ENCODE measurements at places on chromosomes 11 and 22.

GRCh38 chr22:27636716-27637508, 164.6 kb downstream of the MN1 start:
- DNase-seq = no peak

DNA sequence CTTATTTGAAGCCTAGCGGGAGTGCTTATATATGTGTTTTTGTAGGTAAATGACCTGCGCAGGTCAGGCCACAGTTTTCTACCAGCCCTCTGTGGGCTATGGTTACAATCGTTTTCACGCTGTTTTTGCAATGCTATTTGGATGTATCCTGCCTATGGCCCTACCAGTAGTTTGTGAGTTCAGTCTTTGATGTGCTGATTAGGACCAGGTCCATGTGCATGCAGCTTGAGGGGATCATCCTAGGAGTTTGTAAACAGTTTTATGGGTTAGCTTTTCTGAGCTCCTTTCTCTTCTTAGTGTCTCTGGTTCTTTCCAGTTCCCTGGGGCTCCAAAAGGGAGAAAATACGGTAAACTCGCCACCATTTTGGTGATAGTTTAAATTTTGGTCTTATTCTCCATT, 142.5 kb downstream of the LDLRAD3 start:
- DNase-seq = no peak

DNA sequence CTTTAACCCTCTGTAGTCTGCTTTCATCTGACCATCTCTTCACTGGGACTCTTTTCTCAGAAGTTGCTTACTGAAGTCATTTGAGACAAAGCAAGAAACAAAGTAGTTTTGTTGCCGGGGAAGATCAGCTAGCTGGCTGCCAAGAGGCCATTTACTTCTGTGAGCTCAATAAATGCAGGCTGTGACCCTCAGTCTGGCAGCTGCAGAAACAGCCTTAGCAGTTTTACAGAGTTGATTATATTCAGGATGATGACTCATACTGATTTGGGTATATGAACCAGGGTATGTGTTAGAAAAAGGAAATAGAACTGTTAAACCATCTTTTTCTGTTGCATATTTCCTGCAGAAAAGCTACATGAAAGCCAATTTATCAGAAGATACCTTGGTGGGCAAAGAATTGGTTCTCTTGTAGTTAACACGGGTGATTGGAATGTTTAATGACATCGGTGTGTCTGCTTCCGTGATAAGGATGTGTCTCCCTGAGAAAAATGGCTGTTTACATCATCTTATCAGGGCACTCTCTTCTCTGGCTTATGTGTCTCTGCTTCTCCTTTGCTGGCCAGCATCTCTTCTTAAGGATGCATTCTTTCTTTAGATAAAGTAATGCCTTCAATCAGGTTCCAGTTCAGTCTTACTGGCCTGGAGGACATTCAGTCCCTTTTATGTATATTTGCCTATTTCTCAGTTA, 18.5 kb downstream of the FIBIN start:
- no peak for DNase-seq

DNA sequence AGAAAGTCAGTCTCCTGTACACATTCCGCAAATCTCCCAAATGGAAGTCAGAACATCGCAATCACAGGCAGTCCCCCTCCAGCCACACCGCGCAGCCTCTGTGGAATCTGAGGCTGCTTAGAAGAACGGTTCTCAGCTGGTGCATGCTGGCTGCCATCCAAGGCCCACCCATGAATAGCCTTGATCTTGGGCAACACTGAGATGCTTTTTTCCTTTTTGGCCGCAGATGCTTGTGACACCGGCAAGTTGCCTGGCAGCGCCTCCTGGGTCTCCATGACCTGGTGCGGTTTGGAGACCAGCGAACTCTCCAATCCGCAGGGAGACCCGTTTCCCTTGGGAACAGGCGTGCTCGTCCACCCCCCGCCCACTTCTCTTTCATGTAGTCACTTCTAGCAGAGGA, 26.3 kb upstream of the PHF21B start:
- peak; percentile 23 for DNase-seq

DNA sequence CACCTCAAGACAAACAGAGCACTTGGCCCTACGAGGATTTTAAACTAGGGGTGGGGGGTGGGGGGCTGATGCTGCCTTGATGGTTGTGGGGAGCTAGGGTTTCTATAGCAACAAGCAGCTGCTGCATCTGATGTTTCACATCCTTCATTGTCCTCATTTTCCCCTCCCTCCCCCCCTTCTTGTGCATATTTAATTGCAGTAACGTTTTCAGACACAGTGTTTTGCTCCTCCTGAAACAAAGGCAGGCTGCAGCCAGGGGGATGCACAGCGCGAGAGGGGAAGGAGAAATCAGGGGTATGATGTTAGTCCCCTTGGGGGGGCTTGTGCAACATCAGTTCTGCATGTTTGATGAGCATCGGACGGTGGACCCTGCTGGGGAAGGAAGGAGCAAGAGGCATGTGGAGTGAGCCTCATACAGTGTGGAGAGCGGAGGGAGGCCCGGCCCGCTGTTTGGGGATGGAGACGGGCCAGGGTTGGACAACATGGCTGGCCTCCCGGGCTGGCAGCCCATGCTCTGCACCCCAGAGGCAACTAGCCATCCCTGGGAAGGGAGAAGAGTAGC, 208.3 kb downstream of the CEP164 start:
- no peak for DNase-seq

- DNase-seq = no peak
These were observed 203.7 kb downstream of the MN1 start for GRCh38 chr22:27597703-27598444.

DNA sequence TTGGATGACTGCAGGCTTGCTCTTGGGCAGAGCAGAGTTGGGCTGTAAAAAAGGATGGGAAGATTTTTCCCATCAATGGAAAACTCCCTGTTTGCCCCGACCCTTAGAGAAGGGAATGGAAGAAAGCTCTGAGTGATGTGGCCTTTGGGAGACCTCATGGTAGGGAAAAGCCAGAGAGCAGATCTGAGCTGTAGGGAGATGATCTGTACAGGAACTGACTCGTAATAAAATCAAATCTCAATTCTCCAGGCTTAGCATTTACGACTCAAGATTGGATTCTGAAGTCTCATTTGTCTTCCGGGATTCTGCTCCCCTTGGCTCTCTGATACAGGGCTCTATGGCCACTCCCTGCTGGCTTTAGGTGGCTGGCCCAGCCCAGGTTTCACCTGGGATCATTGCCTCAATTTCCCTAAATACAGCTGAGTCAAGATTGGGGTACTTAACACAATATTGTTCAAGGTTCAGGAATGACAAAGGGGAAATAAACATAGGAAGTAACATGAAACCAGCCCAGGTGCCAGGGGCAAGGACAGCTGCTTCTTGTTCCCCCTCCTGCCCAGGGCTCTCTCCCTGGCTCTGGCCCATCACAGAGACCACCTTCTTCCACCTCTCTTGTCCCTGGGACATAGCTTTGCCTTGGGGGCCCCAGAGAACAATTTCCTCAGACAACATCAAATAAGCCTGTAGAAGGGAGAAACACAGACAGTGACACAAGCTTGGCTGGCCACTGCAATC, 38.4 kb upstream of the THY1 start:
- DNase-seq = no peak

- DNase-seq = no peak
These were observed 34.2 kb downstream of the CCDC81 start for GRCh38 chr11:86408845-86409244.

DNA sequence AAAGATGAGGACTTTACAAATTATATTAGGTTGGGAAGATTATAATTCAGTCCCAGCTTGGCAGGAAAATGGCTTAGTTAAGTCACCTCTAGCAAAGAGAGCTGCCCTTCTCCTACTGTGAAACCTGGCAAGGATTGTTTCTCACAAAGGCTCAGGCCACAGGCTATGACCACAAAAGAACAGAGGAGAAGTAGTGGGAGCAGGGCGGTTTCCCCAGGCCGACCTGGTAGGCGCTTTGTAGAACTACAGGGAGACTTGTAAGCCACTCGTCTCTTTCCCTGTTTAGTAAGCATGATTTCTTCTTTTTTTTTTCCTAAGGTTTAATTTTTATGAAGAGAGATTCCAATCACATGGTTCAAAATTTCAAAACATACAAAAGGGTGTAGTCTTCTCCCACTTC, 4.6 kb downstream of the SNAP29 start:
- DNase-seq = no peak

- no peak for DNase-seq
These were observed 620.1 kb upstream of the KIRREL3 start for GRCh38 chr11:127620671-127621070.

- DNase-seq = no peak
These were observed 21.1 kb downstream of the OR5P2 start for GRCh38 chr11:7775689-7776088.

DNA sequence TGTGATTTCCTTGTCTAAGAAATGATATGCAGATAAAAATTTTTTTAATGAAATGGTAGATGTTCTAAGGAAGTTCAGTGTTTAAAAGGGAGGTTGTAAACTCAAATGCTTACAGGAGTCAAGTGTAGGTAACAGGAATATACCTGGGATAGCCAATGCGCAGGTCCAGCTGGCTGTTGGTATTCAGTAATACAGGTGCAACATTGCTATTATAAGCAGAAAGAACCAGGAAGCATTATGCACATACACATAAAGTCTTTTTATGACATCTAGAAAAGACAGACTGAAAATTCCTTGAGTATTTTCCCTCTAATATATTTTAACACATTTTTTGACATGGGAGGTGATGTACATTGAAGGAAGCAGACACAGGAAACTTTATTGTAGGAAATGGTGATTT, 43.6 kb upstream of the B3GNT6 start:
- DNase-seq = no peak

GRCh38 chr22:27919942-27920755, 1.1 kb upstream of the PITPNB start:
- DNase-seq = peak; percentile 50

- no peak for DNase-seq
These were observed 167.8 kb upstream of the NARS2 start for GRCh38 chr11:78742430-78742829.

GRCh38 chr22:42679691-42680090, 30.5 kb upstream of the CYB5R3 start:
- DNase-seq = no peak

- no peak for DNase-seq
These were observed 642 bp upstream of the C11orf58 start for GRCh38 chr11:16737818-16738192.

DNA sequence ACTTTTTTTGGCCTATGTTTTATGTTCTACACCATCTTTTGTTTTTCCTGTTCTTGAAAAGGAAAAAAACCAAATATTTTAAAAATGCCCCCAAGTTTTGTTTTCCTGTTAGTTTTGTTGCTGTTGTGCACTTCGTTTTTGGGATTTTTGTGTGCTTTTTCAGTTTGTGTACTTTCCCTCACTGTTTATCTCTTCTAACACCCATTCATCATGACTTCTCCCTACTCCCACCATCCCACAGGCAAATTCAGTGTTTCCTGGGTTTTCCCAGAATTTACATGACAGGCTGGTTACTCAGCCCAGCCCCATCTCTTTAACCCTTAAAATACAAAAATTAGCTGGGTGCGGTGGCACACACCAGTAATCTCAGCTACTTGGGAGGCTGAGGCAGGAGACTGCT, 15.6 kb downstream of the TMEM123 start:
- no peak for DNase-seq

- DNase-seq = no peak
These were observed 122.6 kb downstream of the IGLL1 start for GRCh38 chr22:23457380-23457985.

- peak; percentile 73 for DNase-seq
These were observed at the start of the genes COMT and TXNRD2 for GRCh38 chr22:19941365-19942082. TSS of gene COMT (plus strand) at chr22:19941772. CDS start at chr22:19962527, 20,755 bp downstream. TSS of gene TXNRD2 (minus strand) at chr22:19941818. CDS start at chr22:19941803, 15 bp downstream.

- DNase-seq = no peak
These were observed 2.7 kb upstream of the CLMP start for GRCh38 chr11:123197711-123198110.

GRCh38 chr11:82872377-82873150, 27.7 kb downstream of the PRCP start:
- DNase-seq = no peak

DNA sequence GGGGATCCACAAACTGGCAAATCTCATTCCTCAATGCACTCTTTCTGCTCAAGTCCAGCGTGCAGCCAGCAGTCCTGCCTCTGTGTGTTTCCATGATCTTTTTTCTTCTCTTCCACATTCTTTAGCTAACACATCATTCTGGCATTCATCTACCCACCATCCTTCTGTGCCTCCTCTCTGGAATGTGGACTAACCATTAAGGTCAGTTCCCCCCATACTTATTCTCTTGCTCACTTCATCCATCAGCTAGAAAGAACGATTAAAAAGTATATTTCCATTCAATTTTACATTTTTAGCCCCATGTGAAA, 7.8 kb downstream of the KIRREL3 start:
- DNase-seq = no peak

DNA sequence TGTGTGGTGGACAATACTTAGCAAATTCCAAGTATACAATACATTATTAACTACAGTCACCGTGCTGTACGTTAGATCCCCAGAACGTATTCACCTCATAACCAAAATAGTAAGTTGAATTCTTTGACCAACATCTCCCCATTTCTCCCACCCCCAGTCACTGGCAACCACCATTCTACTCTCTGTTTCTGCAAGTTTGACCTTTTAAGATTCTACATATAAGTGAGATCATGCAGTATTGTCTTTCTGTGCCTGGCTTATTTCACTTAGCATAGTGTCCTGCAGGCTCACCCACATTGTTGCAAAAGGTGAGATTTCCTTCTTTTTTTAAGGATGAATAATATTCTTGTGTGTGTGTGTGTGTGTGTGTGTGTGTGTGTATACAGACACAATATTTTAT, 59.1 kb downstream of the IRAG1 start:
- DNase-seq = no peak

GRCh38 chr22:46833228-46833627, 70.8 kb downstream of the TBC1D22A start:
- no peak for DNase-seq

GRCh38 chr11:113179181-113179704, 135.1 kb upstream of the TTC12 start:
- DNase-seq = no peak

GRCh38 chr11:901452-902061, 9.1 kb downstream of the CHID1 start:
- DNase-seq = no peak

GRCh38 chr22:40671796-40672360, 7.4 kb upstream of the MCHR1 start:
- no peak for DNase-seq

- no peak for DNase-seq
These were observed 5.6 kb downstream of the MICALL1 start for GRCh38 chr22:37911697-37912096.

- DNase-seq = no peak
These were observed 140.0 kb downstream of the ADAMTS15 start for GRCh38 chr11:130588471-130588870.

- no peak for DNase-seq
These were observed 777.6 kb downstream of the TBC1D22A start for GRCh38 chr22:47540011-47540410.

GRCh38 chr11:132177106-132177505, 806.7 kb downstream of the NTM start:
- DNase-seq = no peak

- no peak for DNase-seq
These were observed 32.2 kb upstream of the GAB2 start for GRCh38 chr11:78449866-78450265.

- DNase-seq = peak; percentile 35
These were observed 185.3 kb upstream of the LARGE1 start for GRCh38 chr22:34105461-34106062.

Measured in uterus (tissue), 4 donors.